ENCODE measurements at places on chromosomes 12 and 14.
A peak's percentile ranks its signal among the peaks of the same experiment; 100 is the strongest.

GRCh38 chr14:32430326-32430725, 101.2 kb downstream of the AKAP6 start:
- no peak for DNase-seq

- DNase-seq, result no peak
Measured at GRCh38 chr12:67958187-67958586, 31.1 kb upstream of the IFNG-AS1 start.

GRCh38 chr14:88164906-88165534, 158.0 kb downstream of the KCNK10 start:
- DNase-seq, result no peak

GRCh38 chr12:81141217-81141616, 63.3 kb downstream of the ACSS3 start:
- DNase-seq, result no peak

DNA sequence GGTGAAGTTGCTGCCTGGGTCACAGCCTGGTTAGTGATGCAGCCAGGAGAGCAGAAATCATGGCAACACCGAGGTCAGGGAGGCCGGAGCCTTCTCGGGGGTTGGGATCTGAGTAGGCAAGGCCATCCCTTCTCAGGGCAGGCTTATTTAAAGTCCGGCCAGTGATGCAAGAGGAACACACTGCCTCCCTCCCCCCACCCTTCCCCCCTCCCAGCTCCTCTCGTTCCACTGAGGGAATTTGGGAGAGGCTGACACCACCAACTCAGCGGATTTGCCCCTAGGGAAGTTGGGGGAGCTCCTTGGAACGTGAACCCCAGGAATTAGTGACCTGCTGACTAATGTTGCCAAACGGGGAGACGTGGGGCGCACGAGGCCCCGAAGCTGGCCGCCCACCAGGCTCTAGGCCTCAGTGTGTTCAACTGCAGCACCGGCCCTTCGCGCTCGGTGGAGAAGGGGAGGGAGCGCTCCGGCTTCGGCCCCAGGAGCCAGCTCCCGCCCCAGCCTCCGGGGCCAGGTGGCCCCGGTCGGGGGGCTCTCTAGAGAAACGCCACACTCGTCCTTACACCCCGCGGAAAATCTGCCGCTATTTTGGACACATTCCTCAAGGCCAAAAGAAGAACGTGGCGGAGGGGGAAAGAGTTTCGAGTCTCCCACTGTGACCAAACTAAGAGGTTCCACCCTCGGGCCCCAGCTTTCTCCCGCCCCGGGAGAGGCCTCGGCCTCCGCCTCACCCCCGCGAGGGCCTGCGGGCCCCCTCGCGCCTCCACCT, 1.6 kb downstream of the CTDSP2 start:
- peak; percentile 73 for DNase-seq

- DNase-seq, result no peak
Measured at GRCh38 chr12:12486661-12487240, 75.9 kb downstream of the DUSP16 start.

DNA sequence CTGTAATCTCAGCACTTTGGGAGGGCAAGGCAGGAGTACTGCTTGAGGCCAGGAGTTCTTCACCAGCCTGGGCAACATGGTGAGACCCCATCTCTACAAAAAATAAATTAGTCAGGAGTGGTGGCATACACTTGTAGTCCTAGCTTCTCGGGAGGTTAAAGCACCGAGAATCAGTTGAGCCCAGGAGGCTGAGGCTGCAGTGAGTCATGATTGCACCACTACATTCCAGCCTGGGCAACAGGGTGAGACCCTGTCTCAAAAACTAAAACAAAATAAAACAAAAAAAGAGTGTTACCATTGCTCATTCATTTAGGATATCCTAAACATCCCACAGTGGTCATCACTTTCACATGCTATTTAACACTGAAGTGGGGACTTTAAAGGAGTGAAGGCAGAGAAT, 7.8 kb downstream of the NEK9 start:
- no peak for DNase-seq

DNA sequence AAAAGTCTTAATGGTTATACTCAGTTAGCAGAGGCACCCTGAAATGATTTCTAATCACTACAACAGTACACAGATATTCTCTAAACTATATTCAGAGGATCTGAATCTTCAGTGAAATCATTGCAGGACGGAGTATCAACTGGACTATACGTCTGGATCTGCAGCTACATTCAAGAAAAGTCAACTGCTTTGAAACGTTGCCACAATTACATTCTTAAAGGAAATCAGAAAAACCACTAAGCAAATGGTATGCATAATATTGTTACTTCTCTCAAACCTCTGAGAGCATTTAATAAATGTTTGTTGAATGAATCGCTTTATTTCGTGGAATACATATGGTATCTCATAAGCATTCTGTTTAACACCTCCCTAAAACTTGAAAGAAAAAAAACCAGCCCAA, 67.4 kb downstream of the MED13L start:
- DNase-seq, result no peak

GRCh38 chr14:32394038-32394437, 64.9 kb downstream of the AKAP6 start:
- DNase-seq, result no peak

DNA sequence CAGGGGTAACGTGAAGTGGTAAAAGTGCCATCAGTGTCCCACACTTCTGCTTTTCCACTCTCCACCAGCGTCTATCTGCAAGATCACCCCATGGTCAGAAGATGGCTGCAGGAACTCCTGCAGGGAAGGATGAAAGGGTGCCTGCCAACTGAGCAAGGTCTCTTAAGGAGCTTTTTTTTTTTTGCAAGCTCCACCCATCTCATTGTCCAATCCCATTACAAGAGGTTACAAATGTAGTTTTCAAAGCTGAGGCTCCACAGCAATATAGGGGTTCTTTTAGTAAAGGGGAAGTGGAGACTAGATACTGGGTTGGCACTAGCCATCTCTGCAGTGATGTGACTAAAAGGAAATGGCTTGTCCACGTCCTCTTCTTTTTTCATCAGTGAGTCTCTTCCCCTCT, 5.9 kb upstream of the BHLHE41 start:
- peak; percentile 57 for DNase-seq

DNA sequence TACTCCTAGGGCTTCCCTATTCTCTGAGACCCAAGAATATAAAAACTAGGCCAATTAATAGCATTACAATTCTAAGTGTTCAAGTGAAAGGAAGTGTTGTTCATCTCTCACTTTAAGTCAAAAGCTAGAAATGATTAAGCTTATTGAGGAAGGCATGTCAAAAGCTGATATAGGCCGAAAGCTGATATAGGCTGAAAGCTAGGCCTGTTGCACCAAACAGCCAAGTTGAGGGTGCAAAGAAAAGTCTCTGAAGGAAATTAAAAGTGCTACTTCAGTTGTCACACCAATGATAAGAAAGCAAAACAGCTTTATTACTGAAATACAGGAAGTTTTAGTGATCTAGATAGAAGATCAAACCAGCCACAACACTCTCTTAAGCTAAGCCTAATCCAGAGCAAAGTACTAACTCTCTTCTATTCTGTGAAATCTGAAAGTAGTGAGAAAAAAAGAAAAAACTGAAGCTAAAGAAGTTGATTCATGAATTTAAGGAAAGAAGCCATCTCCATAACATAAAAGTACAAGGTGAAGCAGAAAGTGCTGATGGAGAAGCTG, 68.9 kb downstream of the SLC6A15 start:
- no peak for DNase-seq

DNA sequence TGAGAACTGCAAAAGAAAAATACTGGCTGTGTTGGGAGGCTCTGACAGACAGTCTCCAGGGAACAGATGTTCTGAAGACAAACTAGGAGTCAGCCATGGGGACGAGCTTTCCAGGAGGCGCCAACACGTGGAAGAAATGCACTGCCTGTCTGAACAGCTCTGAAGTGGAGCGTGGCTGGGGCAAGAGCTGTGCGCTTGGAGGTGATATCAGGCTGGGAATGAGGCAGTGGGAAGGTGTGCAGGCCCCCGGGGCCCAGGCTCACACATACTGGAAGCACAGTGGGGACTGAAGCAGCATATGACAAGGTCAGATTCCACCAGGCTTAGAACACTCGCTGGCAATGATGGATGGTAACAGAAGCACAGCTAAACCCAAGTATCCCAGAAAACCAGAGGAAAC, 17.5 kb downstream of the APPL2 start:
- DNase-seq, result no peak

DNA sequence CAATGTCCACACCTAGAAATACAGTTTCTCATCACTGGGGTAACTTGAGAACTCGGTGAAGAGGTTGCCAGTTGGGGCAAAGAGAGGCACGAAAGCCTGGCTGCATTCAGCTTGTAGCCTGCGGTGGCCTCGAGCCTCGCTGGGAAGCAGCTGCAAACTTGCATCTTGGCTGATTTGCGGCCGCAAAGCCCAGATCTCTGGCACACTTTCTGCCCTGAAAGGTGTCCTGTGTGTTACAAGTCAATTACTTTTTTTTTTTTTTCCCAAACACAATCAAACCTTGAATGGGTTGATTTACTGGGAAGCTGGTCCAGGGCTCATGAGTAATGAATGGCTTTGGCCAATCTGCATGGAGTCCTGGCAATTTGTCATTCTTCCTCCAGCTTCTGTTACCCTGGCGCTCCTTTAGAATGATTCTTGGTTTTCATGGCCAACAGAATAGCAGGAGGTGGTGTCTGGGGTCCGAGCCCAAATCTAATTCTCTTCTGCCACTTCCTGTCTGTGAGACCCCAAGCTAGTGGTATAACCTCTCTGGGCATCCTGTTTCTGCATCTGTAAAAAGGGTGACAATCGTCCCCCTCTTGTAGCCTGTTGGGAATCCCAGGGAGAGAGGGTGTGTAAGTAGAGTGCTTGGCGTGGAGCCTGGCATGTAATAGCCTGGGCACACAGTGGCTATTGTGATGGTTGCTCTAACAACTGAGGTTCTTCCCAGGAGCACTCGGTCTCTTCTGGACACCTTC, 6.7 kb downstream of the BCL7A start:
- no peak for DNase-seq

DNA sequence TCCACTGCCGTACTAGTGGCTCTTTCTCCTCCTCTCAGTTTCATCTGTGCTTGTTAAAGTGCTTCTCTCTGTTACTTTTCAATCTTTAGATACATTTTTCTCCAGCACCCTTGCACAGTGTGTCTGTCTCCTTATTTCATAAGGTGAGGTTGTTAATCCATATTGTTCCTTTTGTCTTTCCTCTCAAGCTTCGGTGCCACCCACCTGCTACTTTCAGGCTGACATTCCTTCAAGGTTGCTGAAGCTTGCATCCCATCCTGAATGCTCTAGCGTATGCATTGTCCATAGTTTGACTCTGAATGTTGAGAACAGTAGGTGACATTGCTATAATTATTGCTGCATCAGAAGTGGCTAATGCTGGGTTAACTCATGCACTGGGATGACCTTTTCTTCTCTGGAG, 20.6 kb downstream of the TUNAR start:
- DNase-seq, result no peak

DNA sequence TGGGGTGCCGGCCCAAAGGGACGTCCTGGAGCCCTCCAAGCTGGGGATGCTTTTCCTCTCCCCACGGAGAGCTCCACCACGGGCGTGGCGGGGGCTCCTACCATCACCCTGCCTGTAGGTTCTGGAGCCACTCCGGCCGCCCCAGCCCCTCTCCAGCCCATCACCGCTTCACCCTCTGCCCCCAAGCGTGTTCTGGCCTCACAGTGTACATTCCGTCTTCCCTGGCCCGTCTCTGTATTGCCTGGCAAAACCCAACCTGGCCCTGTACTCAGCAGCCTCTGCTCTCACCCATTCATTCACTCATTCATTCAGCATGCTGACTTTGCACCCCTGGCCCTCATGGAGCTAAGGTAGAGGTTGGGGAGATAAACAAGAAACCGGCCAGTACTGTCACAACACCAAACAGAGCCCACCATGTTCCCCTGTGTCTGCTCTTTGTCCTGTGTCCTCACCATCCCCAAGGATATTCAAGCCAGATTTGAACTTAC, 20.3 kb downstream of the SLC25A29 start:
- DNase-seq, result no peak

DNA sequence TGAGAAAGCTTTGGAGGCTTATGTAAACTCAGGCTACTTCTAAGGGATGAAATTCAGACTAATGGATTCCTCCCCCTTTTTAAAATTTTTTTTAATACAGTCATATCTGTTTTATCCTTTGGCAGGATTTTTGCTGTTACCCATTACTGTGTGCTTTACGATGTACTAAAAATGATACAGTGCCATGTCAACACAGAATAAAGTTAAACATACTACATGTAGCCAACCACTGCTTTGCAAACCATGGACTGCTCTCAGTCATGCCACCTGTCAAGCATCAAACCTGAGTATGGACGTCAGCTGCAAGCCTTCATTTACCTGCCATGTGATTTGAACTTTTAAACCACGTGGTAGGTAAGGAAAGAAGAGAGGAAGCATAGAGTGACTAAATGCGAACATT, 325.8 kb downstream of the FUT8 start:
- no peak for DNase-seq

DNA sequence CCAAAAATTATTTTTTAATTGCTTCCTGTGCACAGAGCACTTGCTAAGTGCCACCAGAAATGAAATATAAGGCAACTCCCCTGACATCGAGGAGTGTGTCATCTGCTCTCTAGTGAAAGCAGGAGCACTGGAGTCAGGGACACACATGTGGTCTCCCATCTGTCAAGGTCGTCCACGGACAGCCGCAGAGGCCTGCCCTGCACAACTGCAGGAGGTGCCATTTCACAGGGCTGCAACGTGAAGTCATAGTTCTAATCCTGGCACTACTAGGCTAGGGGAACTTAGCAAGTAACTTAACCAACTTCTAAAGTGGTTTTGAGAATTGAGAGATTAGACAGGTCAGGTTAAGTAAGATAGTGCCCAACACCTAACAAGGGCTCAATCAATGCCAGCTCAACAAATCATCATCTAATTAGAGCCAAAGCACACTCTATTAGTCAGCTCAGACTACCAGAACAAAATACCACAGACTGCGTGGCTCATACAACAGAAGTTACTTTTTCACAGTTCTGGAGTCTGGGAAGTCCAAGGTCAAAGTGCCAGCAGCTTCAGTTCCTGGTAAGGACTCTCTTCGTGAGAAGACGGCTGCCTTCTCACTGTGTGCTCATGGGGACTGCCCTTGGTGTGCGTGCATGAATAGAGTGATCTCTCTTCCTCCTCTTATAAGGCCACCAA, 30.7 kb downstream of the FOXN3 start:
- peak; percentile 16 for DNase-seq
